ENCODE measurements at places on chromosomes 5 and 9.

DNA sequence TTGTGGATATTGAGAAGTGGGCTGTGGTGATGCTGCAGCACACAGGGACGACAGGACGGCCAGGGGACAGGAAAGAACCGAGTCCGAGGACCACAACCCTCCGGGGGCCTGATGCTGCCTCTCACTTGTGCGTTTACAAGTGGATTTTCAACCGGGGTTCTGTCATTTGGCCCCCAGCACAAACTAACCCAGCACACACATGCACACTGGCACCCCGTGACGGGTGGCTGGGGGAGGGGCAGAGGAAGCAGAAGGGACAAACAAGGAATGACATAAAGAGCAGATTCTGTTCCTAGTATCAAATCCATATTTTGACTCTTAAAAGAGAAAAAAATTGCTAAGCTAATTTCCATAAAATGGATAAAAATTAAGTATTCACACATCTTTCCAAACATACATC is 18.3 kb upstream of the ZFYVE16 start:
- no peak for DNase-seq

DNA sequence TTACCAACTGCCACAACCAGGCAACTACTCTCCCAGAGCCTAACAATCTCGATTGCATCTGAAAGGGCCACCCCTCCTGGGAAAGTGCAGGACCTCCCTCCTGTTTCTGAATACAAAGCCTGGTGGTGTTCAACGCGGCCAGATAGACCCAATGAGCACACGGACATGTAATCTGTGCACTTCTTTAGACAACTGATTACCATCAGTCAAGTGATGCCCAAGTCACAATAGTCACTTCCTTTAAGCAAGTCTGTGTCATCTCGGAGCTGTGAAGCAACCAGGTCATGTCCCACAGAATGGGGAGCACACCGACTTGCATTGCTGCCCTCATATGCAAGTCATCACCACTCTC is 739 bp downstream of the C9orf72 start:
- no peak for DNase-seq

DNA sequence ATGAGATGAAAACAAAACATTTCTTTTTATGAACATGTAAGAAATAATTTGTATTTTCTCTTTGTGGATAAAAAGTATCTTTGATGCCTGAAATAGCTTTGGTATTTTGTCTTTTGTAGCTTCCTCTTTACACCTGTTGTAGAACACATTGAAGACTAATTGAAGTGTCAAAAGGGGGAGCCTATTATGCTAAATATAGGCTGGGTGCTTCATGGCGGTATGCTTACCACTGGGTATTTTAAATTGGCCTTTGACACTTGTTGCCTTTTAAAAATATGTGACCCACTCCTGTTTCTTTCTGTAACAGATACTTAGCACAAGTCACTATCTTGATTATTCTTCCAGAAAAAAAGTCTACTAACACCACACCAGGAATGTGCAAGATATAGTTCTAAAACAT is 226.4 kb downstream of the KIAA0825 start:
- DNase-seq, result no peak

DNA sequence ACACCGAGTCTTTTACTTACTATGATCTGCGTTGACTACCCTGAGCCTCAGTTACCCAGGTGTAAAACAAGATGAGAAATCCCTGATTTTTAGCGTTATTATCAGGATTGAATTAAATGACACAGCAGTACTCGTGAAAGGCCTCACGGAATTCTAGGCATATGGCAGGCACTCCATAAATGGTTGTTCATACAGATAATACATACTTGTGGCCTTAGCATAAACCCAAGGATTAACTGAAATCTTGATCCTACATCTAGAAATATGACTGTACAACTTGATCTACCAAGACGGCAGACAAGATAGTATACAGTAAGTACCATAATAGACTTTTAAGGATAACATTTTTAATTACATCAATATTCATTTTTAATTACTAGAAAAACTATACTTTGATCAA is 409.8 kb downstream of the BNC2 start:
- no peak for DNase-seq

- DNase-seq, result no peak
Observed at GRCh38 chr5:88283690-88284089, 15.0 kb upstream of the TMEM161B start.

DNA sequence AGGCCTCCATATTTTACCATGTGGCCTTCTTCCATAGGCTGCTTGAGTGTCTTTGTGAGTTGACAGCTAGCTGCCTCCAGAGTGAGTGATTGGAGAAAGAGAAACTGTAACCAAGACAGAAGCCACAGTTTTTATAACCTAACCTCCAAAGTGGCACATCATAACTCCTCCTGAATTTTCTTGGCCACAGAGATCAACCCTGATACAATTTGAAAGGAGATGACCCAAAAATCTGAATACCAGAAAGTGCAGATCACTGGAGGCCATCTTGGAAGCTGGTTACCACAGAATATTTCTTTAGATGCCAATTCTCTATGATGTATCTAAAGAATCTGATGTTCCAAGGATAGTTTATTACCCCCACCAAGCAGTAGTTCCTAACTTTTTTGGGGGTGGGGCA is 254.3 kb upstream of the PDE4D start:
- DNase-seq, result no peak

DNA sequence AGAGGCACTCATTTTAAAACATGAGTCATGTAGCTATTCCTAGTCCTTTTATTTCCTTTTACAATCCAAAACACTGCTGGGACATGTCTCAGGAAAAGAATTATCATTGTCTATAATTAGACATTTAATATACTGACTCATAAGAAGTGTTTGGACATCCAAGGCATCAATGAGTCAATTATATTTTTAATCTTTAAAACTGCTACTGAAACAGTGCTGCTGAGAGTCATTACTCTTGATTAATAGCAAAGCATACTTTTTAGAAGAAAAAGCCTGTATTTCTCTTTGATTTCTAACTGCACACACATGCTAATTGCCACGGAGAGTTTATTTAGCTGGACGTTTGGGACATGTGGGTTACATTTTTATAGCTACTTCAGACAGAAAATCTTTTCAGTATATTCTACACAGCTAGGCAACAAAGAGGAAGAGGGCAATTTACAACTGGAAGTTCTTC is 1249.0 kb upstream of the CDH18 start:
- DNase-seq, result no peak

DNA sequence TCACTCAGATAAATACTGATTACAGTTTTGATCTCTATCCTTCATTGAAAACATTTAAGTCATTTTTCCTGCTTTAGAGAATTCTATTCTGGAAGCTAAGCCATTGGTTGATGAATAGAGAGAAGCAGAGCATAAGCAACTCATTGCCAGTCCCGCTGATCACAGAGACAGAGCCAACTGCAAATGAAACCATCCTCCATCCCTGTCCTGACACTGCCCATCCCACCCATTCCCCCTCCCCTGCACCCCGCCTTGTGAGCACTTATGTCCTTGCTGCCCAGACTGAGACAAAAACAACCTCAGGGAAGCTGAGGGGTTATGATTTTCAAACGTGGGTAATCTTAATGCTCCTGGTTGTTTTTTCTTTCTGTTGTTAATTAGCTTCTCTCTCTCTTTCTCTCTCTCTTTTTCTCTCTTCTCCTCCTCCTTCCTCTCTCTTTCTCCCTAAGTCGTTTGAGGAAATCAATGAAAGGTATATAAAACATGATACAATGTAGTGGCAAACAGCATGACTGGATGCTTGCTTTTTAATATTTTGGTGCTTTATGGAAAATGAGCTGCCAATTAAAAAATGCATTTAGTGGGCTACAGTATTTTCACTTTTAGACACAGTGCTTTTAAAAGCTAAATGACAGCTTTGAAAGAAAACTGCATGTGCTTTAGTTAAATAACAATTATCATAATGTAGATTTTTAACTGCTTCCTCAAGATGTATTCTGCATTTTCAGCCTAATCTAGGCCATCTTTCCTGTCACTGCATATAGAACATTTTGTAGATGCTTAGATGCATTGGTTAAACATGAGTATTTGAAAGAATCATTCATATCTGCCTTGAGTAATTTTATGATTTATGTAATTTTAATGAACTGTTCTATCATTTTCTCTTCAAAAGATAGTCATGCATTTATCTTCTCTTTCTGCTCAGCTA is 57.3 kb downstream of the CMYA5 start:
- DNase-seq, result no peak

Measured in NCI-H1436 treated with DMSO at 0.1 percent for 48 hours (cell line).